Caki2 (cell line): ENCODE measurements at places on chromosomes 7 and 10.

- DNase-seq, result no peak
Measured at GRCh38 chr10:513393-513792, 176.1 kb downstream of the DIP2C start.

DNA sequence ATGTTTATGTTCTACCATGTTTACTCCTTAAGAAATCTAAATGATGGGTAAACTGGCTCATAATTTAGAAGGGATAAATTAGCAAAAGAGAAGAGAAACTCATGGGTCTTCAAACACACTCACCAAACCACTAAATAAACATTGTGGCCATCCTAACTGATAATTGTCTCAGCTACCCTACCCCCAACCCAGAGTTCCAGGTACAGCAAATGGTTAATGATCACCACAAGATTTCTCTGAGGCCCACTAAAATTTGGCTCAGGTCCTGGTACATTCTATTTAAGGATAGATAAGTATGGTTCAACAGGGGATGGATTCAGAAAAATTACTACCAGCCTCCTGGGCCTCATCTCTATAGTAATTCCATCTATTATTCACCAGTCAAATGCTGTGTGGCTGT, 21.4 kb downstream of the SLC25A13 start:
- no peak for DNase-seq

DNA sequence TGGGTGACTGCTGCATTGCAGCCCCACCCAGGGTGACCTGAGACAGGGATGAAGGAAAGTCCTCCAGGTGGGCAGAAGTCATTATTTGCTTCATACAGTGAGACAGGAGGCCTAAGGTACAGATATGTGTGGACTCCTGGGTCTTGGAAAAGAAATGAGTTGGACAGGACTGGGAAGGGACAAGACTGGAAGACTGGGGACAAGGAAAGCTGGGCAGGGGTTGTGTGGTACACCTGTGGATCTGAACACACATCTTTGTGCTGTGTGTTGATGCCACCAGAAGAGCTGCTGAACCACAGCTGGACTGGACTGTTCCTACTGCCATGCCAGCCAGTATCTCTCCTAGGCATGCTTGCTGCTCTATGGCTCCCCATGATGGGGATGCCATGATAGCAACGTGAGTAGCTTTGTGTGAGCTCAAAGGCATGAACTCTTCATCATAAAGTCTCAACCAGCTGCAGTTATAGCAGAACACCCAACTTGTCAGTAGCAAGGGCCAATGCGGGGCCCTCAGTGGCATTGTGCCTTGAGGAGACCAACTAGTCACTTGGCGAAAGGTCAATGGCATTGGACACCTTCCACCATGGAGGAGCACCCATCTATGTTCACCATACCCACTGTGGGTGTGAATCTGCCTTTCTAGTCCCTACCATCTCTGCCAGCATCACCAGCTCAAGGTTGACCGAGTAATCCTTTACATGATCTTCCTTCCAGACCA, 76.0 kb upstream of the GRB10 start:
- no peak for DNase-seq

GRCh38 chr10:91785830-91786229, 12.4 kb upstream of the TNKS2 start:
- DNase-seq, result no peak

DNA sequence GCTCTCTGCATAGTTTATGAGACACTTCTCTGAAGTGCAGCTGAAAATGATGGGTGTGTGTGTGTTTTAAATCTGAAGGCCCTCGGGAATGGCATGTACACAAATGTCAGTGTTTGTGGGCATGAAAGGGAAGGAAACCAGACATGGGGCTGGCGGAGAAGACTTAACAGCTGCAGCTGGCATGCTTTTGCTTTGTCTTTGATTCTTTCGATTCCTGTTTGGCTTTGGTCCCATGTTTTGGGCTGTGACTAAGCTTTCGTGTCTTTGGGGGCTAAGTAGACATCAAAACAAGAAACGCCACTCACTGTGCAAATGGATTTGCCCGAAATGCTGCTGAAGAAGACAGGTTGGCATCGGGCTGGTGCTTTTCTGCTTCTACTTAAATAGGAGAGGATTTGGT, 179.3 kb downstream of the PFKFB3 start:
- no peak for DNase-seq

- no peak for DNase-seq
Measured at GRCh38 chr7:31776616-31777015, 89.6 kb downstream of the PPP1R17 start.

GRCh38 chr7:109901926-109902325, 1189.0 kb upstream of the LRRN3 start:
- DNase-seq, result no peak
